Omental fat pad (tissue), 4 donors: ENCODE measurements at places on chromosomes 5 and 9.

- DNase-seq, result no peak
Observed at GRCh38 chr9:15211815-15212495, 95.1 kb downstream of the TTC39B start.

- no peak for DNase-seq
Observed at GRCh38 chr5:175920231-175920811, 47.8 kb downstream of the THOC3 start.

DNA sequence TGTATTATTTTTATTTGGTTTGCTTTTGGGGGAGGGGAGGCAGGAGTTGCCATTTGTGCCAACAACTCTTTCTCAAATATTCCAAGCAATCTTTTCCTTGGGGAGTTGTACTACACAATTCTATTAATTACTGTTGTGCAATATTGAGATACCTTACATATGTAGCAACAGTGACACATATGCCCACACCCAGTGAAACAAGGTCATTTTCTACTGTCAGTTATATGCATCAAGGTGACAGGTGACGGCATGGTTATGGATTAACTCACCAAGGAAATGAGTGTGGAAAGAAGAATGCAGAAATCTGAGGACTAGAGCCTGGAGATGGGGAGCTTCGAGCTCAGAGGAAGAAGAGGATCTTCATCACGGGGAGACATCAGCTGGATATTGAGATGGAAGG lies 17.9 kb upstream of the MSMP start:
- DNase-seq, result no peak

DNA sequence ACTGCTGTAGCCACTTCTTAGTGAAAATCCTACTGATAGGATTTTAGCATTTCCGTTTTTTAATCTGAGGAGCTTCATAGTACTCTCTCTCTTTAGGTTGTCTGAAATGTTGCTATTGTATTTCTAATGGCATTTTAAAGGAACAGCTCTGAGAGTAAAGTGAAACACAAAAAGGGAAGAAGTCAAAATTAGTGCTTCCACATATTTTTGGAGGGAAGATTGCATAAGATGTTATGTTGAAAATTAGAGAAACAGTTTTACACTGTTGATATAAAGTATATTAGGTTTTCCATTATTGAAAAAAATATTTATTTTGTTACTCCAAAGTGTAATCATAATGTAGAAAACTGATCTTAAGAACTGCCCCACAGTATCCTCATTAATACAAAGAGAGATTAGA lies 525.1 kb downstream of the TAF11L14 start:
- DNase-seq, result no peak

DNA sequence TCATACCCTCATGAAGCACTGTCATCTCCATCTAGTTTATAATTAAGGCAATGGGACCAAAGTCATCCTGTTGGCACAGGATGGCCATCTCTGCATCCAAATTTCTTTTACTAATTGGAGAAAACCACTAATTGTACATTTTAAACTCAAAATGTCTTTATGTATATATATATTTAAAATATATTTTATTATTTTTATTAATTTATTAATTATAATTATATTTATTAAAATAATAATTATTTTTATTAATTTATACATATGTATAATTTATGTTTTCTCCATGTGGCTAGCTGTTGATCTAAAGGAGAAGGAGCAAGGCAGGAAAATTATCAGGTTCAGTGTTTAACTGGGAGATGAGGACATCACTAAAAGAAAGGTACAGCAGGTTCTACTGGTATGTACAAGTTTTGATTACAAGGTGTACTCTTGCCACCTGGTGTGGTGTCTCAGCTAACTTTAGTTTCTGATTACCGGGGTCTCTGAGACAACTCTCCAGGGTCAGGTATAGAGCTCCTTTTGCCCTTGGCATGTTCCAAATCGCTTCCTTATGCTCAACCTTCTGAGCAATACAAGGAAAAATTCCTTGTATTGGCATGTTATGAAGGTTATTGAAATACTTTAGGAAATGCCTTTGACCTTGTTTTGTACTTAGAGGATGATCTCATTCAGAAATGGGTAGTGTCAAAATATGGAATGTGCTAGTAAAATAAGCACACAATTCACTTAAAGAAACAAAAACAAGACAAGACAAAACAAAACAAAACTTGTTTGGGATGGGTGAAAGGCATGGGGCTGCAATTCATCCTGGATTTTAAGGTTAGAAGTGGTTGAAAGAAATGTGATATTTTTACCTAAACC lies 79.6 kb downstream of the GHR start:
- no peak for DNase-seq

- DNase-seq, result no peak
Observed at GRCh38 chr5:179806250-179807048, at the start of gene MGAT4B. Gene MGAT4B (minus strand): TSS chr5:179806866. CDS start chr5:179806583, 283 bp downstream.

- DNase-seq, result no peak
Observed at GRCh38 chr5:54224103-54224826, 86.1 kb downstream of the ARL15 start.

GRCh38 chr9:100052375-100052774 lies 46.4 kb downstream of the ERP44 start:
- no peak for DNase-seq

- no peak for DNase-seq
Observed at GRCh38 chr9:96344458-96345180, 38.9 kb downstream of the SLC35D2 start.

- DNase-seq, result no peak
Observed at GRCh38 chr5:65668696-65669095, 43.9 kb downstream of the SHLD3 start.

DNA sequence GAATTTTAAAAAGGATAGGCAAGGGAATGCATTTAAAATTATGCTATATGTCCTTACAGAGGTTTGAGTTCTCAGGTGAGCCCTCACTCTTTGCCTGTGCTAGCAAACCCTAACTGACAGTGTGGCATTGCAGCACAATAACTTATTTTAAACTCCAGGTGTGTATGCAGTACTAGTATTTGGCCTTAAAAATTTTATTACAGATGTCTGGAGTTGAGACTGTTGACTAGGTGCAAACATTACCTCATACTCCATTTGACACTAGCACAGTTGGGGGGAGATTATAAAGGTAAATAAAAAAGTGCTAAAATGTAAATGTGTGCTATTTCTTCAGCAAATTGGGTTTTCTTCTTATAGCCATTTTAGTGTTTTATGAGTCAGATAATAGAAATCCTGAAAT lies 407.7 kb downstream of the SH3GL2 start:
- no peak for DNase-seq

DNA sequence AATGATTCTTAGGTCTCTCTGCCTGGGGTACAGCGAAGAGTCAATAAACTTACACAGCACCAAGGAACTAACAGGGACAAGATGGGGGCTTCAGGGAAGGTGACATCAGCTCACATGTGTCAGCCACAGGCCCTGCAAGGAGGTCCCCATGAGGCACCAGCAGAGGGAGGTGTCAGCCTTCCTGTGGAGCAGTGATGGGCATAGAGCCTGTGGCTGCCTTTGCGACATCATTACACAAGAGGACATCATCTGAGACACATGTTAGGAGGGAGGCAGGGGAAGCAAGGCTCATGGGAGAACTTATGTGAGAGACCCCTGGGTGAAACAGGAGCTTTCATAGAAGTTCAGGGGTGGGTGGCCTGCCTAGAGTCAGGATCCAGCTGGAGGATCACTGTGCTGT lies 389.6 kb downstream of the SEMA5A start:
- no peak for DNase-seq

- no peak for DNase-seq
Observed at GRCh38 chr5:58998544-58998943, 415.7 kb downstream of the RAB3C start.

DNA sequence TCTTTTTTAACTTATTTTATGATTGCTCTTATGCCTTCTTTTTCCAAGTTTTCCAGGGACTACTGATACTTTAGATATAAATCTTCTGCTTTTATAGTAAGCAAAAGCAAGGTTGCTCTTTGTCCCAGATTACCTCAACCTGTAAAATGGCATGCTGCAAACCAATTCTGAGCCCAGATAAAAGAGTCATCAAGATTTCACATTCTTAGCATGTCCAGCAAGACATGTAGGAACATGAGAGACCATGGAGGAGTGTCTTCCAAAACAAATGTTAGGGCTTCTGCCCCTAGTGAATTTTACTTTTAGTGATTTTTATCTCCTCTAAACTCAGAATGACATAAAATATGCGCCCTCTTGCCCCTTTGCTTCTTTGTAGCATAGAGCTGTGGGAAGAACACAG lies 7.0 kb upstream of the CDC20B start:
- DNase-seq, result no peak

DNA sequence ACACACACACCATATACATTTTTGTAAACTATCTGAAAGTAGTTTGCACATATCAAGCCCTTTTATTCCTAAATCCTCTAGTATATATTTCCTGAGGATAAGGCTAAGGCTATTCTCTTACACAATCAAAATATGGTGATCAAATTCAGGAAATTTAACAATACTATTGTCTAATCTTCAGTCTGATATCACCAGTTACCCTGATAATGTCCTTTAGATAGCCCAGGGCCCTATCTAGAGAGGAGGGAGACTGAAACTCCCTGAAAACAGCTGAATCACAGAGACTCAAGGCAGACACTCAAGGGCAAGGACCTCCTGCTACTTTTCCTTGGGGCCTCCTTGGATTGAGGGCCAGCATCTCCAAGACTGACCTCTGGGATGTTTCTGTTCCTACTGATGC lies 30.4 kb downstream of the PTTG1 start:
- no peak for DNase-seq

- no peak for DNase-seq
Observed at GRCh38 chr5:110086658-110087388, 397.1 kb downstream of the MAN2A1 start.

- DNase-seq, result no peak
Observed at GRCh38 chr9:114291886-114292590, 30.9 kb upstream of the ORM1 start.

DNA sequence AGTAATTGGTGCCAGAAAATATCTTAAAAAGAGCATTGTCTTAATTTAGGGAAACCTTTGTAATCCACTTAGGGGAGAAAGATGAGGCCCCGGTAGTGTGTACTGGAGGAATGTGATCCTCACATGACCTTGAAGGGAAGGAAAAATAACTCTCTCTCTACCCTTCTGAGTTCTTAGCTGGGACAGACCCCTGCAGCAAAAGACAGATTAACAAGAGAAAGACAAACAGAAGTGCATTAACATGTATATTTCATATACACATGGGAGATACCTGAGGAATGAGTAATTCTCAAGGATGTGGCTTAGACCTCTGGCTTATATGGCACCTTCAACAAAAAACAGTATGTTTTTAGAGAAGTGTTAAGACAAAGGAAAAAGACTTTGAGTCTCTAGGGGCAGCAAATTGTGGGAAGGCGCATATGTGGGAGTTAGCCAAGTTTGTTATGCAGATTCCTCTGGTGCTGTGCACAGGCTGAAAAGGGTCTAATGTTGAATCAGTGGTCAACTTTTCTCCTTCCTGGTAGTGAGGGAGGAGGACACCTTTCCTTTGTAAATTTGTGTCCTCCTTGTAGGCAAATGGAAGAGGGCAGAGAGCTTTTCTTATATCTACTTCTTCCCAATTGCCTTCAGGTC lies 138.8 kb downstream of the LRRC70 start:
- no peak for DNase-seq

GRCh38 chr9:4258320-4259090 lies 41.4 kb downstream of the GLIS3 start:
- no peak for DNase-seq
